Esophagus squamous epithelium (tissue), 5 donors: ENCODE measurements at places on chromosomes 1 and 21.

DNA sequence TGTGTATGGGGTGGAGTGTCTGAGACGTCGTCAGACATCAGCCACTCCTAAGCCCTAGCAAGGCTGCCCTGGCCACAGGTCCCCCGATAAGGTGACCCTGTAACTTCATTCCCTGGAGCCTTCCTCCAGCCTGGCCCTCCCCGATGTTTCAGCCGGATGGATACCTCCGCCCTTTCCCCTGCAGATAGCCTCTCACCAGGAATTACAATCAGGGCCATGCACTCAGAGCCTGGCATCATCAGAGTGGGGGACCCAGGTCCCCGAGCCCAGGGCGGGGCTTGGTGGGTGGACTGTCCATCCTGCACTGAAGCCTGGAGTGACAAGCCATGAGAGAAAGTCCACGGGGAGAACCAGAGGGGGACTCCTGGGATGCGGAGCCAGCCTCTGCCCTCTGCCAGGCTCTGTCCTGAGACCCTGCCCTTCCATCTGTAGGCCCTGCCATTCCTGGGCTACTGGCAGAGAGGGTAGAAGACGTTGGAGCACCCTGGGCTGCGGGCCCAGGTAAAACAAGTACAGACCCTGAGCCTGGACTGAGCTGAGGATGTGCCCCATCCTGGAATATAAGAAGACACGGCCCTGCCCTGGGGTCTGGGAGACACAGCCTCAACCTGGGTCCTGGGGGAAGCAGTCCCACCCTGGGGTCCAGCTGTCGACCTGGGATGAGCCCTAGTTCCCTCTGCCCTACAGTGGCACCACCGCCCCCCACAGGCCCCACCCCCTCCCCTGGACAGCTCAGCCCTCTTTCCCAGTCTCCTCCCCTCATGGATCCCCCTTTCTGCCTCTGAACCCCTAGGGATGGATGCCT is 16.8 kb upstream of the ARF1 start:
- no peak for DNase-seq

- DNase-seq = no peak
Measured at GRCh38 chr1:234624724-234625117, 14.7 kb upstream of the IRF2BP2 start.

DNA sequence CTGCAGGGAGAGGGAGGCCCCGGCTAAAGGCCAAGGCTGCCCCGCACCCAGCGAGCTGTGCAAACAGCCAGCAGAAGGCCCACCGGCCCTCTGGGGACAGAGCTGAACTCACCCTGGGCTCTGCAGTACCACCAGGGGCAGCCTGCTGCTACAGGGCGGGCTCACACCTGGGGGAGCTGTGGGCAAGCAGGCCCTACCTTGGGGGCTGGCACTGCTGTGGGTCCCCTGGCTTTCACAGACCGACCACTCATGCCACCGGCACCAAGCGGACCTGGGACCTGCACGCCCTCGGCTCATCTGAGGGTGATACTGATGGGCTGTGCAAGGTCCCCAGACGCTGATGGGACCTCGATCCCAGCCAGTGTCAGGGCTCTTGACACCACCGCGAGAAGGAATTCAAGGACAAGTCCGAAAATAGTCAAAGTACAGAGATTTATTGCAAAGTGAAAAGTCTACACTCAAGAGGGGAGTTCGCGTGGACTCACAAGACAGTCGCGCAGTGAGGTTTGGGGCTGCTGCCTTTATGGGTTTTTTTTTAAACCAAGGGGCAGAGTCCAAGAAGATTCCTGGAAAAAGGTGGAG is 61.0 kb upstream of the ADARB1 start:
- no peak for DNase-seq

- no peak for DNase-seq
Measured at GRCh38 chr21:26834181-26834905, 10.9 kb downstream of the ADAMTS1 start.

DNA sequence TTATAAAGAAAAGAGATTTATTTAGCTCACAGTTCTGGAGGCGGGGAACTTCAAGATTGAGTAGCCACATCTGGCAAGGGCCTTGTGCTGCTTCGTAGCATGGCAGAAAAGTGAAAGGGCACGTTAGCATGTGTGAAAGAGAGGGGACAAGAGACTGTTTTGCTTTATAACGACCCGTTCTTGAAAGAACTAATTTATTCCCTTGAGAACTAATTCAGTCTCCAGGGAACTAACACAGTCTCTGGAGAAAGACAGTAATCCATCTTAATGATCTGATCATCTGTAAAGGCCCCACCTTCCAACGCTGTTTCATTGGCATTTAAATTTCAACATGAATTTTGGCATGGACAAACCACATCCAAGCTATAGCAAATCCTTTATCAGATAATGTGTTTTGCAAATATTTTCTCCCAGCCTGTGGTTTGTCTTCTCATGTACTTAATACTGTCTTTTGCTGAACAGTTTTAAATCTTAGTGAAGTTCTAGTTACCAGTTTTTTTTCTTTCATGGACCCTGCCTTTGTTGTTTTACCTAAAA is 26.1 kb downstream of the MTR start:
- DNase-seq = no peak

GRCh38 chr1:169945181-169945580 is 51.5 kb upstream of the SCYL3 start:
- DNase-seq = no peak

- no peak for DNase-seq
Measured at GRCh38 chr1:26375081-26375480, 2.5 kb upstream of the ZNF683 start.

DNA sequence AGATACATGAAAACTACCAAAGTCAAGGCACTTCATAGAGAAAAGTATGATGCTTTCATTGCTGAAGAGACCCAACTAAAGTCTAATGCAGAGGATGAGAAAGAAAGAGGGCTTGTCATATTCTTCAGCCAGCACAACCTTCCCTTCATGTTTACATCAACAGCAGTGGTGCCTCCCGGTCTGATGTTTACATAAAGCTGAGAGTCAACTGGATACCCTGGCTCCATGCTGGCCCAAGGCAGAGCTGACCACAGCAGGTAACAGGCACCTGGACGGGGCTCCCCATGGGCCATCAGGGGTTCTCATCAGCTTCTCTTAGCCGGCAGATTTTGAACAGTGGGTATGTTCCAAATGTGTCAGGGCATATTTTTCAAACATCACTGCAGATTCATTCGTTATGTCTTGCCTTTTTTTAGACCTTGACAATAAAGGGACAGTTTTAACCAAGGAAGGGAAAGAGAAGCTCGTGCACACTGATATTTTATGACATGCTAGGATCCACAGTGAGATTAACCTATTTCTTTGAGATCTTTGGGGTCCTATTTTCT is 117.1 kb downstream of the NRIP1 start:
- DNase-seq = no peak

DNA sequence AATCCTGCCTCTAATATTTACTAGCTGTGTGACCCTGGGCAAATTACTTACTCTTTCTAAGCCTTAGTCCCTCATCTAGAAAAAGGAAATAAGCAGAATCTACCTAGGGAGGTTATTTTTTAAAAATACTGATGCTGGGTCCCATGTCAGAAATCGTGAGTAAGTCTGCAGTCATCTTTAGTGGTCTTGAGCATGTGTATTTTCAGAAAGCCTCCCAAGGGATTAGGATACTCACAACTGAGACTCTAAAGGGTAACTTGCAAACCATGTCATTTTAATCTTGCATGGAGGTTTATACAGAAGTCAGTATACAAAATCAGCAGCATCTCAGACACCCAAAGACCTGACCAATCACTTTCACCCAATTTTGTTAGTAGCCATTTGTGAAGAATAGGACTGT is 43.2 kb downstream of the DSTYK start:
- no peak for DNase-seq

DNA sequence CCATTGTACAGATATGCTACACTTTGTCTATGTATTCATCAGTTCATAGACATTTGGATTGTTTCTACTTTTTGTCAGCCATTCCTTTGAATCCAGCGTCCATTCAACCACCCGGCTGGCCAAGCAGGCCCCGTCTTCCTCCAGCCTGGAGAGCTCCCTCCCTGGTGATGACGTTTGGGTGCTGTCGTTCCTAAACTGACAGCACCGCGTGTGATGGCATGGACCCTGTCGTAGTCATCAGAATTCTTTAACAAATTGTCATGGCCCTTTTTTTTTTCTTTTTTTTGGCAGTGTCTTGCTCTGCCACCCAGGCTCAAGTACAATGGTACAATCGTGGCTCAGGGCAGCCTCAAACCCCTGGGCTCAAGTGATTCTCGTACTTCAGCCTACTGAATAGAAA is 138.6 kb upstream of the ERRFI1 start:
- no peak for DNase-seq

DNA sequence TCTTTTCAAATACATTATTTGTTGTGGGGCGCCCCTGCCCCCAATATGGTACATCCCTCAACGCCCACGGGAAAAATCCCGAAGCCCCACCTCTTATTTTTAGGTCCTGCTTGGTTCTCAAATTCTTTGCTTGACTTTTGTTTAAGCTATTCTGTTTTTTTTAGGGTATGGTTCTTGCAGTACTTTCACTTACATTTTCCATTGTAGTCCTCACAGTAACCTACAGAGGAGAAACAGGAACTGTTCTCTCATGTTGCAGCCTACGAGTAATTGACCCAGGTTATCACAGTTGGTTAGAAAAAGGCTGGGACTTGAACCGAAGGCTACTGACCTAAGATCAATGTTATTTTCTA is 697 bp upstream of the C21orf91 start:
- no peak for DNase-seq

DNA sequence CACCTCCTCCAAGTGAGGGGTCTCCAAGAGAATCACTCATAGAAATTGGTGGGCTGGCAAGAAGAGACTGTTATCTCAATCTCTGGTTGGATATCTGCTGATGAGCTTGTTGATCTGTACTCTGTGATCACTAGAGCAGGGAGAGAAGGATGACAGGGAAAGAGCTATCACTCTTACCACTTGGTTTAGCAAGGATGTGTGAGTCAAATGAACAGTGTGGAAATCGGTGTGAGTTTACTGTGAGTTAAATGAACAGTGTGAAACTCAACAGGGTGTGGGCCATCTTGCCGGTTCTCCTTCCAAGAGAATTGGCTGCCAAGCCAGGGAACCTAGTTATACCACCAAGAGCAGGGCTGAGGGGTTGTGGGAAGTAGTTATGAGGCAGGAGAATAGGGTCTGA is 33.3 kb upstream of the CD1D start:
- DNase-seq = no peak

DNA sequence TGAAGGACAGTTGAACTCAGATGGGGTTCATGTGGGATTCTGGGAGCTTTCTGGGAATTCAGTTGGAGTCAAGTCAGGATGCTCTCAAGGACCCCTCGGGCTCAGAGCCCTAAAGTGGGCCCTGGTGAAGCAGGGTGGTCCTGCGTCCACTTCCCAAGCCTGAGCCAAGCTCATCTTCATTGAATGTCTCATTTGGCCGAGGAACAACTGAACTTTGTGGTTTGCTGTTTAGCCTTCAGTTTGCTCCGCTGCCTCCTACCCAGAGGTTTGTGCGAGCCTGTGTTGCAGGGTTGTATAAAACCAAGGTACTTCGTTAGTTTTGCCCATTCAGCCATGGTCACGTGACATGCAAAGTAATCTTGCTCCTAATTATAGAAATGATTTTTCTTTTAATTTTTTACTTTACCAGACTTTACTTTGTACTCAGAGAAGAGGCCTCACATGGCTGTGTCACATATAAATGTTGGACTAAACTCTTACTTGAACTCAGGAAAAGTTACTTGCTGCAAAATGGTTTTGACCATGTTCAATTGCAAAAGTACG is 49.7 kb downstream of the B3GALT5 start:
- DNase-seq = no peak

GRCh38 chr1:18637511-18637960 is 6.9 kb downstream of the PAX7 start:
- DNase-seq = no peak

DNA sequence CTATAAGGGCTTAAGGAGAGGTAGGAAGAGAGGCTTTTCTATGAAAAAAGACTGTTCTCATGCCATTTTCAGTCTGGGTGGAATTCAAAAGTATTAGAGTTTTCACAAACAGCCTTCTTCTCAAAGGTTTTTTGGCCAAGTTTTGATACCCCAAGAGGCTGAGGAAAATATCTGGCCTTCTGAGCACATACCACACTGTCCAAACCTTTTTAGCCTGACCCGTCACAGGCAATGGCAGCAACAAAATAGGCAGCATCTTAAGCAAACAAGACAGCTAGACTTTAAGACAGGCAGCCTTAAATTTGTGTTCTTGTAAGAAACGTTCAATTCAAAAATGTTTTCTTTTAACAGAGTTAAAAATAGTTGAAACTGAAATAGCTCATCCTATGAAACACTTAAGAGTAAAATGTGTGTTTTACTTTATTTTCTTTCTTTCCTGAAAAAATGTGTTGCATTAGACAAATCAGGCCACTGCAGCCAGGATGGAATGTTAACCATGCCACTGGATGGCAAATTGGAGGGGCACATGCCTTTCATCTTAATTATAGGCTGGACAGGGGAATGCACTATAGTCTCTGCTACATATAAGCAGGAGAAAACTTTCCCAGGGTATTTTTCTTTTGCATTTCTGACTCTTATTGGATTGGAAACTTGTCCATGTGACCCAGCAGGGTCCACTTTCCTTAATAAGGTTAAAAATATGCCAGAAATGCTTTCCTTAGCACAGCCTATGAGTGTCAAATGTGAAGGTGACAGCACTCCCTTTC is 315.0 kb downstream of the TGFB2 start:
- DNase-seq = no peak

- no peak for DNase-seq
Measured at GRCh38 chr1:22325531-22326371, 125.9 kb upstream of the ZBTB40 start.

DNA sequence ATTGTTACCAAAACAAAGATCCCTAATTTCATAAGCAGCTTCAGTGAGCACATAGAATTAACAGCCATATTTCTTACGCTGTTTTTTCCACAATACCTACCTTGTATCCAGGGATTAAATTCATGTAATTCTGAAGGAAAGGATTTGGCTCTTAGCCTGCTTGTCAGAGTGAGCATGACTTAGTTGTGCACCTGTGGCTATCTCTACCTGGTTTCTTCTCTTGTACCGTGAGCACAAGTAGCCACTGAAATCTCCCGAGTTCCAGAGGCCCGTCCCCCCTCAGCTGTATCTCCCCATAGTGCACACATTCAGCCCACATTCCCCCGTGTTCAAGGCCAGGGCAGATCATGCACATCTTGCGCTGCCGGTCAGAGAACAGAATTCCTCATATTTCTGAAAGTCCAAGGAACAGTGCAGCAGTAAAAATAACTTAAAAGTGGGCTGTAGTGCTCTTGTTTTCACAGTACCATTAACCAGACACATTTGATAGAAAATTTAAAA is 2.3 kb downstream of the TENT5C start:
- DNase-seq = no peak

- no peak for DNase-seq
Measured at GRCh38 chr1:89855413-89856123, 34.7 kb downstream of the LRRC8D start.

DNA sequence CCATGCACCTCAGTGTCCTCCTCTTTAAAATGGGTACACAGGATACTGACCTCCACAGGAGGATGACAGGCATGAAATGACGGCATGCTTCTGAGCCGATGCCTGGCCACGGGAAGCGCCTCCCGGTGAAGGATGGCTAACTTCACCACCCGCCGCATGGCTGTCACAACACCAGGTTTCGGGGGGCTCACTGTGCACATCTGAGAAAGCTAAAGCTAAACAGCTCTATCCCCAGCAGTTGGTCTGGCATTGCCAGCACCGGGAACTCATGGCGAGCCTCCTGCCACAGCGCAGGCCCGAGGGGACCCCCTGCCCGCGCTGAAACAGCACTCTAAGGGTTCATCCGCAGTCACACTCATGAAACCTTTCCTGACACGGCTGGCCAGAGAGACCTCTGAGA is 16.0 kb downstream of the NPHP4 start:
- no peak for DNase-seq
